ENCODE measurements at places on chromosomes 1 and 21. TPM values are rescaled to one million over a fixed set of nuclear protein-coding genes. Genes with fewer than 3 reads are reported as not detected.

The RGSL1 gene
- not detected for total RNA-seq

The INSRR gene
- total RNA-seq, result 0.60 TPM

DNA sequence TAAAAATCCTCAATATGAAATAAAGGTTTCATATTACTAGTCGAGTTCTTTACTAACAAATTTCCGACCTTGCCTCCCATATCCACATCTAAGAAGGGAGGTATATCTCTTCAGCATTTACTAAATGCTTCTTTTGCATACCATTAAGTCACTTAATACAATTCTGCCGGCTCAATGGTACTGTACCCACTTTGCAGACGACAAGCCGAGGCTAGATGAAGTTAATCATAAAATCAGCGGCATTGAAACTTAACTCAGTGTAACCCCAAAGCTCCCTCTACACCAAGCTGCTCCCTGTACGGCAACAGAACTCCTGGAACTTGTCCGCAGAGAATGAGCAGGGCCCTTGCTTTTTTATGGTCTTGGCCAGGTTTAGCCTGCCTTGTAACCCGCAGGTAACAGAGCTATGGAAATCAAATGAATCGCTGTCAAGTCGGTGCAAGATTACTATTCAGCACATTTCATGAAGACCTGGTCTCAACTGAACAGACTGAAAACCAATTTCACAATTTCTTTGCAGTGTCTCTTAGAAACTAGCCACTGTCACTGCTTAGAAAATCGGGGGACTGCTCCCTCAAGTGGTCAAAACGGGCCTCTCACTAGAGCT, 738 bp downstream of the INTS7 start:
- H3K36me3 ChIP-seq, result no peaks in the 10 kb centered on the region
- peak overlapping the region; percentile 83 for H3K27ac ChIP-seq
- H3K4me1 ChIP-seq, result no peaks in the 10 kb centered on the region
- no peaks in the 10 kb centered on the region for H3K27me3 ChIP-seq
- peak overlapping the region; percentile 47 for H3K4me3 ChIP-seq

- H3K4me1 ChIP-seq, result peaks cover 42% of the 10 kb centered on the region
- no peak overlapping the region for H3K4me3 ChIP-seq
- no peak overlapping the region for H3K27ac ChIP-seq
- DNase-seq, result no peak
Observed at GRCh38 chr1:111221633-111222291, 5.8 kb upstream of the CHI3L2 start.

The CNR2 gene
- not detected for total RNA-seq

DNA sequence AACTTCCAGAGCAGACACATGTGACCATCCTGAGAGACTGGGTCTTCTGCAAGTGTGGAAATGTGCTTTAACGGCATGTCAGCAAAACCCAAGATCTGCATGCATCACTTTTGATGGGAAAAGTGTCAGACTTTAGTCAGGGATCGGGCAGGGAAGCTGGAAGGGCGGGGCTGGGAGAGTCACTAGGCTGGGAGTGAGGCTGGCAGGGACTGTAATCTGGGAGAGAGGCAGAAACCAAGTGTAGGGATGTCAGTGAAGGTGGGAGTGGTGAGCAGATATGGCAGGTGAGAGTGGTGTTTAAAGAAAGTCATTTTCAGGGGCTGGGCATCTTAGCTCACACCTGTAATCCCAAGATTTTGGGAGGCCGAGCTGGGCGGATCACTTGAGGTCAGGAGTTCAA, 11.3 kb downstream of the CDA start:
- no peaks in the 10 kb centered on the region for H3K4me1 ChIP-seq
- no peak for DNase-seq
- no peak overlapping the region for H3K27ac ChIP-seq
- H3K27me3 ChIP-seq, result no peaks in the 10 kb centered on the region
- H3K4me3 ChIP-seq, result no peak overlapping the region

GRCh38 chr1:209595028-209595427, 11.5 kb downstream of the CAMK1G start:
- H3K27me3 ChIP-seq, result no peaks in the 10 kb centered on the region
- no peak for DNase-seq
- no peak overlapping the region for H3K4me3 ChIP-seq
- no peaks in the 10 kb centered on the region for H3K4me1 ChIP-seq
- no peak overlapping the region for H3K27ac ChIP-seq

- H3K27me3 ChIP-seq, result no peaks in the 10 kb centered on the region
- H3K4me1 ChIP-seq, result no peaks in the 10 kb centered on the region
- H3K4me3 ChIP-seq, result no peak overlapping the region
- H3K36me3 ChIP-seq, result no peaks in the 10 kb centered on the region
Observed at GRCh38 chr1:240712014-240712731, 100.2 kb upstream of the GREM2 start.

- no peak overlapping the region for H3K27ac ChIP-seq
- H3K4me1 ChIP-seq, result no peaks in the 10 kb centered on the region
- no peak overlapping the region for H3K4me3 ChIP-seq
- DNase-seq, result no peak
- H3K27me3 ChIP-seq, result no peaks in the 10 kb centered on the region
- H3K36me3 ChIP-seq, result peaks cover 14% of the 10 kb centered on the region
Observed at GRCh38 chr1:212396638-212397037, 18.0 kb downstream of the PACC1 start.

DNA sequence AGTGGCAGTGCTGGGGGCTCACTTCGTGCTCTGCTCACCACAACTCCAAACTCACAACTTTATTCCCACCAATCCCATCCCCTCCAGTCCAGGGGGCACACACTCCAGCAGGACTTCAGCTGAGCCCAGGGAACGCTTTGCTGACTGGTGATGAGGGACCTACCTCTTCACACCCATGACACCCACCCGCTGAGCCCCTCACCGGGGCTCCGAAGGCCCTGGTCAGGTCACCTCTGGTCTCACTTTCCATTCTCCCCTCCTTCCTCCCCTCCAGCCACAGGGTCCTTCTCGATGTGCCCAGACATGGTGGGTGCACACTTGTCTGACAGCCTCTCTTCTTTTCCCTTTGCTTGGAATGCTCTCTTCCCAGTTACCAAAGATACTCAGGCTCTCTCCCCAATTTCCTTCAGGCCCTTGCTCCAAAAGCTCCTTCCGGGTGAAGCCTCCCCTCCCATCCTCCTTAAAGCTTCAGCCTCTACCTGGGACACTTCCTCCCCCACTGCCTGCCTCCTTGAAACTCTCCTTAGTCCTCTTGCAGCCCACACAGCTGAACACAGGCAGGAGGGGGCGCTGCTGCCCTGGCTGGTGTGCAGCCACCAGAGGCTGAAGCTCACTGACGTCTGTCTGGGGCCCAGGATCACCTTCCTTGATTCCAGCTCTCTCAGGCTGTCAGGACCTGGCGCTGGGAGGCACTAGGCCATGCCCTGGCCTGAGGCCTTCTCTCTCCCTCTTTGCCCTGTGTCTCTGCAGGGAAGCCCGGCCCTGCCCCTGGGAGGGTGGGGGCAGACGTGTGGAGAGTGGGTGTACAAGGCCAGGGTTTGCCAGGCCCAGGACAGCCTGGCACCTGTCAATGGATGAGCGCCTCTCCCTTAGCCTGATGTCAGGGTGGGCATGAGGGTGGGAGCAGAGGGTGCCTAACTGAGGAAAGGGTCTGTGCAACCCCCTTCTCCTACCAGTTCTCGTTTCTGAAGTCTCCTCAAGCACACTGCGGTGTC, 1.6 kb downstream of the KCNE1 start:
- no peak overlapping the region for H3K4me3 ChIP-seq
- peak overlapping the region; percentile 26 for H3K27ac ChIP-seq
- peak; percentile 69 for DNase-seq
- peaks cover 19% of the 10 kb centered on the region for H3K4me1 ChIP-seq
- H3K27me3 ChIP-seq, result no peaks in the 10 kb centered on the region

DNA sequence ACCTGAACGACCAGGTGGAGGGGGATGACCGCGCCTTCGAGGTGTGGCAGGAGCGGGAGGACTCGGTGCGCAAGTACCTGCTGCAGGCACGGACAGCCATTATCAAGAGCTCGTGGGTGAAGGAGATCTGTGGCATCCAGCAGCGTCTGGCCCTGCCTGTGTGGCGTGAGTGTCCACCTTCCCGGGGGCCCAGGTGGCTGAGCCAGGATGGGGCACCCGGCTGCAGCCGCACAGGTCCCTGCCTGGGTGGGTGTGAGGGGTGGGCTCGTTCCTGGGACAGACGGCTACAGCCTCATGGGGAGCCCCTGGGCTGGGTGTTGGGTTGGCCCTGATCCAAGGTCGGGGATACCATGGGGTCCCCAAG, 65.2 kb downstream of the TRIM11 start:
- no peaks in the 10 kb centered on the region for H3K27me3 ChIP-seq
- H3K36me3 ChIP-seq, result no peaks in the 10 kb centered on the region
- no peak for DNase-seq

The AMIGO1 gene
- total RNA-seq, result 10.3 TPM

DNA sequence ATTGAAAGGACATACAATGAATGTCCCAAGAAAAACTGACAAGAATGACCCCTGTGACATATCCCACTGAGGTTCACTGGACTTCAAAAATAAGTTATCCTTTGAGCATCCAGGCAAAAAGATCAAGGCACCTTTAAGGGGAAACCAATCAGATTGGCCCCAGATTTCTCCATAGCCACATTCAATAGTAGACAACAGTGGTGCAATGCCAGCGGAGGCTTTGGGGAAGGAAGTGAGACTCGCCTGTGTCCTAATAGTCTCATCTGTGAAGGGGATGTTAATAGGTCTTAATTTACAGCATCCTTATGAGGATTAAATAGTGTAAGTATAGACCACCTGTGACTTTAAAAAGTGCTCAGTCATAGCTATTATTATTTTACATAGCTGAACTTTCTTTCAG, 21.5 kb downstream of the RPL5 start:
- DNase-seq, result no peak
- no peaks in the 10 kb centered on the region for H3K36me3 ChIP-seq
- H3K4me1 ChIP-seq, result no peaks in the 10 kb centered on the region
- no peak overlapping the region for H3K27ac ChIP-seq

The LIPI gene
- total RNA-seq, result 2.1 TPM

Measured in tibial nerve (tissue), 4 donors.